ENCODE measurements at places on chromosomes 2 and 18.

DNA sequence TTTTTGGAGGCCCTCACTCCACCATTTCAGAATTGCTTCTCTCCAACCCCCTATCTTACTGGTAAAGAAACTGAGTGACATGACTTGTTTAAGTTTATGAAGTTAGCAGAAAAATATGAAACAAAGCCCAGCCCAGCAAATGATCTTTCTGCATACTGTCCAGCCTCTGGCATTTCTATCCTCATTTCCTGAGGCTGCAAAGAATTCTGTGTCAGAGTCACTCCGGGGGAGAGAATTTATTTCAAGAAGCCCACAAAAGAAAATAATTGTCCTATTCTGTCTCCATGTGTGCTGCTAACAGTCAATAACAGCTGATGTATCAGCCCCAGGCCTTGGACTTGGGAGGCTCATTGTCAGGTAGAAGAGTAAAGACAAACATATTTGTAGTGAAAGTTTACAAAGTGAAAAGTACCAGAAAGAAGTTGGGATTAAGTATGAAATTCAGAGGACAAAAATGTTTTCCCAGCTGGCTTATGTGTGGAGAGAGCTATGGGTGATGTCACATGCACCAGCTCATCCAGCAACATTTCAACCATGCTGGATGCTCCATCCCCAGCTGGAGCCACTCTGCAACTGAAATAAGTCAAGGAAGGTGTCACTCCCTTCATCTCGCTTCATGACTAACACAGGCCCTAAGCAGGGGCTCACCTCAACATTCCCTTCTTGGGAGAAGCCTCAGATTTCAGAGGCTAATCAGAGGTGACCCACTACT is 42.3 kb downstream of the TRABD2A start:
- DNase-seq = no peak

DNA sequence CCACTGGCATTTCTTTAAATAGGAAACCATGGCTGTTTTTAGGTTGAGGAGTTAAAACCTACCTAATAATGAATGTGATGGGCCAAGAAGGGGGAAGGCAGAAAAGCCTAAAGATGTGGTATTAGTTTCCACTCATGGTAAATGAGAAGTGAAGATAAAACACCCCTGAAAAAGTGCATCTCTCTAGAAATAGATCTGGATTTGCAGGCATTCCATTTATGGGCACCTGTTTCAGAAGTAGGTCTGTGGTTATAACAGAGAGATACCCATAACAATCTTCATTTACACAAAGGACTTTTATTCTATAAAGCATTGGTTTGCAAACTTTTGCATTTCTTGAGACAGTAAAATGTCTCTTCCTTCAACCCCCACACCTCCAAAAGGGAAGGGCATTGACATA is 62.1 kb downstream of the PRKCE start:
- no peak for DNase-seq

GRCh38 chr2:167183931-167184330 is 295.7 kb downstream of the XIRP2 start:
- no peak for DNase-seq

- no peak for DNase-seq
These were observed 114.5 kb downstream of the ZNF236 start for GRCh38 chr18:76936877-76937276.

DNA sequence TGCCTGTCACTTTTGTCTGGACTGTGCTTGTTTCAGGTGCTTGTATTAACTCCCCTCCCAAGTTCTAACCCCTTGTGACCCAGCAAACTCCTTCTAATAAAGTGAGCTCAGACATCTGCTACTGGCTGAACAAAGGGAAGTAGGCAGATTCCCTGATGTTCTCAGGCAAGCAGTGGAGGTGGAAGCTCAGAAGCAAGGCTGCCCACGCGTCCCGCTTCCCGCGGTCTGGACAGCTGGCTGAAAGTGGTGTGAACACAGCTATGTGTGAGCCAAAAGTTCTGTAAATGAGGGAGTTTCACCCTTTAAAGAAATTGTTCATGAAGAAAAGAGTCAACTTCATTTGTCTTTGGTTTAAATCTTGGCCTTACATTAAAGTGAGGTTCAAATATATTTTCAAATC is 40.0 kb downstream of the NAPG start:
- no peak for DNase-seq

DNA sequence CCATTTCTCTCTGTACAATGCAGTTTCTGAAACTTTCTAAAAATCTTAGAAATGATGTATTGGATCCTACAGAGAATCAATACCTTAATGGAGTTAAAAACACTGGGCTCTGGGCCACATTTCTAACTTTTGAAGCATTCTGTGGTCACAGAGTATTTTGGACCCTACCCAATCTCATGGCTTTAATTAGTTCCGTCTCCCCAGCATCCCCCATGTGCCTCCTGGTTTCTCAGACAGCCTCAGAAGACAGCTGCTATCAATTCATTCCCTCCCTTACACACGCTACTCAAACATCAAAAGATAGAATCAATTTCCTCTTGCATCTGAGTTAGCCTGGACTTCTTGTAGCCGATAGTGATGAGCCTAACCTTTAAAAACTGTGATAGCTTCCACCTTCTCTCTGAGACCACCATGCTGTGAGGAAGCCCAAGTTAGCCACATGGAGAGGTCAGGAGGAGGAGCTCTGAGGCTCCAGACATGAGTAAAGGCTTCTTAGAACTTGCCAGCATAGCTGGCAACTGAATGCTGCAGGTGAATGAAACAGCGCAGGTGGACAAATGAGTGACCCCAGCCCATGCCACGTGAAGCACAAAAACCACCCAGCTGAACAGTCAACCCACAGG is 10.4 kb downstream of the ADCY3 start:
- no peak for DNase-seq

DNA sequence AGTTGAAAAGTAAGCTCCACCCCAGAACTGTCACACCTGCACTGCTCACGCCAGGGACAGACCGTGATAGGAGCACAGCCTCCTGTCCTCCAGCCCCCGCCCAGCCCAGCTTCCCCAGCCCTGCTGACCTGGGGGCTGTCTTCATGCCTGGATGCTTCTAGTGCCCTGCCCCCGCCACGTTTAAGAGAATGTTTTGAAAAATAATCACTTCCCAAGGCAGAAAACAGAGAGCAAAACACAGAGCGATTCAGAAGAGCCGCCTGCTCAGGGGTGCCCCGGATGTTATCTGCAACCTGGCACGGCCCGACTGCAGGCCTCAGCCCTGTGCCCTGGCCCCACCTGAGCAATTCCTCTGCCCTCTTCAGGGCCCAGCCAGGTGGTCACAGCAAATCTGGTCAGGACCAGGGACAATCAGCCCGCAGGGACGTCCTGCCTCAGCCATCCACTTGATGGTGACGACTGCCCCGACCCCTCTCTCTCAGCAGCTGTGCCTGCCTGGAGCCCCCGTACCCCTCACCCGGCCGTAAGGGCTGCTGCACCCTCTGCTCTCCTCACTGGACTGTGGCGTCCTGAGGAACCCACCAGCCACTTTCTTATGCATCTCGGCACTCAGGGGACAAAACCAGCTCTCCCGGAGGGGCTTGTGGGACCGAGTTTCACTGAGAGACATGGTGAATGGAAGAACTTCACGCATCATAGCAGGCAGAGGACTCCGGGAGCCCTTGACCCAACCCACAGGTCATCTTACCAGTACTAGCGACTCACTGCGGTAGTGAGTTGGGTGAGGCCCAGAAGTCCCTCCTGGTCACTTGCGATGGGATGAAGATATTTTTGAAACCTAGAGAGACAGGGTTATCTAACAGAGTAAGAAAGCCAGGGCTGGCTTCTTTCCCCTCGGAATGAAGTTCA is 30.2 kb downstream of the ADI1 start:
- DNase-seq = no peak

DNA sequence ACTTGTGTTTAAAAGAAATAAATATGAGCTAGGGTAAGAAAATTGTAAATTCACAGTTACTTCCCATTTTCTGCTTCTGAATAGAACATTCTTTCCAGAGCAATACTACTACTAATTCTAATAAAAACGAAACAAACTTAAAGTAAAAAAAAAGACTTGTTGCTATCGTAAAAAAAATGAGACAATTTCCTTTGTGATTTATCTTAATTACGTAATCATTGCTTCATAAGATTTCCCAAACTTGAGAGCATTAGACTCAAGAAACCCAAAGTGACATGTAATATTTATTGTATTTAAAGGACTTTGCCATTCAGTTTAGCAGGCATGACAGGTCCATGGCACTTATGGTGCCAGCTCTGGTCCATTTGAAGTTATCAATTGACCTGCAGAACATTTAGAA is 153.8 kb downstream of the AQP4 start:
- DNase-seq = no peak

DNA sequence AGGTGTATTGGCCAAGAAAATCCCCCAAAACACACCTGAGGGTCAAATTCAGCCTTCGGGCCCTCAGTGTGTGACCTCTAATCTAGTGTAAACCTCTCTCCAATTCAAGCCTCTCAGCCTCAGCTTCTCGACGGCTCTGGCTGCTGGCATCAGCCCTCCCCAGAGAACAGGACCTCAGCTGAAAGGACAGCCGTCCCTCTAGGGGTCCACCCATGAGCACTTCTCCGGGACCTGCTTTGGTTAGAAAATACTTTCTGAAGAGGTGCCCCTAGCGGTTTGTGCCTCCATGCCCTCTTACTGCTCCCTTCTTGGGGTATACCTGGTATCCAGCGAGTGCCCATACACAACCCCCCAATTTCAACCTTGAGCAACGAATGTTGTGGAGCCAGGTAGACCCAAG is 48.8 kb downstream of the INHBB start:
- DNase-seq = no peak

DNA sequence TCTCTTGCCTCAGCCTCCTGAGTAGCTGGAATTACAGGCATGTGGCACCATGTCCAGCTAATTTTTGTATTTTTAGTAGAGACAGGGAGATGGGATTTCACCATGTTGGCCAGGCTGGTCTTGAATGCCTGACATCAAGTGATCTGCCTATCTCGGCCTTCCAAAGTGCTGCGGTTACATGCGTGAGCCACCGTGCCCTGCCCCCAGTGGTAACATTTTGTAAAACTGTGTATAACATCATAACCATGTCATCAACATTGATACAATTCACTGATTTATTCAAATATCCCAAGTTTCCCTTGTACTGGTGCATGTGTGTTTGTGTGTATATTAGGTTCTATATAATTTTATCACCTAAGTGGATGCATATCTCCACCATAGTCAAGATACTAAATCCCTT is 70.0 kb downstream of the PDCL3 start:
- DNase-seq = no peak

GRCh38 chr2:100921685-100922161 is 80.4 kb upstream of the RPL31 start:
- DNase-seq = no peak

- DNase-seq = no peak
These were observed 4.0 kb upstream of the COL3A1 start for GRCh38 chr2:188970211-188970610.

DNA sequence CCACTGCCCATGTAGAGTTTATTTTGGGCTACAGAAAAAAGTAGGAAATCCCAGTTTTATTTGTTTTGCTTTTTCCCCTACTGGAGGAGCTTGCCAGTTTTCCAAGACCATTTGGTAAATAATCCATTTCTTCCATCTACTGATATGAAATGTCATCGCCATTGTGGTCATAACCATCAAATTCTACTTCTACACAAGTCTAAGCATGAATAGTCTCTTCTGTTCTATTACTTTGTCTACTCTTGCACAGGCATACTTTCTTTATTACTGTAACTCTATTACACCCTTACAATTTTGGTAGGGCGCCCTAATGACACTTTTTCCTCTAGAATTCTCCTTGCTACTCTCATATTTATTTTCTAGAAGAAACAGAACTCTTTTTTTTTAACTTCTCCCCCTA is 120.7 kb downstream of the ATAD2B start:
- no peak for DNase-seq

GRCh38 chr2:112474844-112475486 is 7.0 kb upstream of the TTL start:
- no peak for DNase-seq
